ENCODE measurements at places on chromosomes 12 and 14.

DNA sequence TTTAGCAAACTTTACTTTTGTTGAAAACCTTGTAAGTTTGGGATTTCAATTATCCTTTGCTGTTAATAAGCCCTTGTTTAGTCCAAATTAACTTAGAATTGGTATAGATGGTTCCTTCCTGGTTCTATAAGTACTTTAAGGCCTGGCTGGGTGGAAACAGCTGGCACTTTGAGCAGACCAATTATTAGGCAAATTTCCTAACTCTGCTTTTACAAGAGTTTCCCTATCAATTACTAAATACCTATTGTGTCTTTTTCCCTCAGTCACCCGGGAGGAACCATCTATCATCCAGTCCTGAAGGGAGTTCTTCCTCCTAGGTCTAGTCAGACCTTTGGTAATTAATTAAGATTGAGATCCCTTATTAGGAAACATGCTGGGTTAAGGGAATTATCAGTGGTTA is 138.0 kb downstream of the SLC38A6 start:
- no peak for DNase-seq

DNA sequence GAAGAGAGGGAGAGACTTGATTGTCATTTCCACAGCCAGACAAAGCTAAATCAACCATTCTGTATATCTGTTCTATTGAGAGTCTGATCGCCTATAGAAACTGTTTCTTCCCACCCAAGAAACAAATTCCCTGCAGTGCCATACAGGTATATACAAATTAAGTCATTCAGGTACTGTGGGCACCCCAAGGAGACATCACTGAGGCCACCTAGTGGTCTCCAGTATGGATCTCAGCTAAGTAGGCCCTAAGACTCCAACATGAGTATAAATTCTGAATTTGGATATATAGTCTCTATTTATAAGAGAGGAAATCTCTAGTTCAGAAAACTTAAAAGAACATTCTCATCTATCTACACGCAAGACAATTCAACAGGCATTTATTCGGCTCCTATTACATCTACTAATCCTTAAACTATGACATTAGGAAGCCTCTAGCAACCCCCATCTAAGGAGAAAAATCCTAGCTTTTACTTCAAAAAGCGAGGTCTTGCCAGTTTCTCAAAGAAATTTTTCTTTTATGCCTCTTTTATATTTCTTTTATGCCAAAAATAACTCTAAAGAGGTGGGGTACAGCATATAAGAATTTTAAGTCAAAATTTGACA is 62.6 kb downstream of the DCAF5 start:
- peak; percentile 36 for DNase-seq

DNA sequence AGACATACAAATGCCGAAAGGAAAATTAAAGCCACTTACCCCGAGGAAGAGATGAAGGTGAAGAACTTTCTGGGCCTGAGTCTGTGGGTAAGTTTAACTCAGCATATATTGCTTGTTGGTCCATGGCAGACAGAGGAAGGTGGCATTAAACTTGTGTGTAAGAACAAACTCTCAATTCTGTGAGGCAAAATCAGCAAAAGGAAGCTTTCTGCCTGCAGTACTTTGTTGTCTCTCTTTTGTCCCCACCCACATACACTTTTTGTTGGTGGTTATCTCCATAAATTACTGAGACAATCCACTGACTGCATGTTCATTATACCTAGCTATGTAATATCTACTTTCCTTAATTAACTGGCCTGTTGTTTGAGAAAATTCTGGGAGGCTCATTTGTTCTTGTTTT is at the start of gene KLRB1:
Gene KLRB1 (minus strand): TSS at position 201 of the 400 bp plus-strand sequence. CDS start 77 bp downstream, at position 124.
- peak; percentile 25 for DNase-seq

- no peak for DNase-seq
These were observed 326.8 kb downstream of the ALG10 start for GRCh38 chr12:34348836-34349672.

DNA sequence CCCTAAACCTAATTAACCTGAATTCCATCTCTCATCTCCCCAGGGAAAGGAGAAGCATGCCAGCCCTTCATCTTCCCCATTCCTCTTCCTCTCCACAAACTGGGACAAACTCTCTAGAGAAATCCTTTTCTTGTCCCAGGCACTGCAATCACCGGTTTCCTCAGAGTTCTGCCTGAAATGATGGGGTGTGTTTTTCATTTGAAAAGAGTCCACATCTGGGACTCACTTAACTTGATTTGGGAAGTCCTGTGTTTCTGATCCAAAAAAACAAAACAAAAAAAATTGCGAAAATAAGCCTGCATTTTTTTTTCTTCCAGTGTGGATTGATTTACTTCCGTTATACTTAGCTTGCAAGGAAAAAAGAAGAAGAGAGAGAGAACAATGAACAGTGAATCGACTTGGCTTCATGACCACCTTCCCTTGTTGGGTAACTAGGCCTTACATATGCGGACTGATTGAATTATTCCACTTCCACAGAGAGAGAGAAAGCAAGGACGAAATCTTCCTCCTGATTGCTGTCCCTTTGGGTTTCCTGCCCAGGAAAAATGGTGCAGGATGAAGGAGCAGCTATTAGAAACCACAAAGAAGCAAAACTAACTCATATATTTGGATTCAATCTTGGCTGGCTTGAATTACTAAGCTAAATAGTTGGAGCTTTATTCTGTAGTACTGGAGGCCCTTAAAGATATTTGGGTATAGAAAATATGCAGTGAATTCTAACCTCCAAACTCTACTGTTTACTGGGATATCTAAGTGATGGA is 506.2 kb upstream of the TBX3 start:
- no peak for DNase-seq

- DNase-seq: no peak
These were observed 127.6 kb downstream of the ANO6 start for GRCh38 chr12:45343269-45344051.

GRCh38 chr12:121230538-121230907 is 20.6 kb downstream of the P2RX4 start:
- no peak for DNase-seq

- DNase-seq: no peak
These were observed 29.1 kb upstream of the HELB start for GRCh38 chr12:66273147-66273546.

- no peak for DNase-seq
These were observed 5.8 kb downstream of the NUMB start for GRCh38 chr14:73452341-73453186.

DNA sequence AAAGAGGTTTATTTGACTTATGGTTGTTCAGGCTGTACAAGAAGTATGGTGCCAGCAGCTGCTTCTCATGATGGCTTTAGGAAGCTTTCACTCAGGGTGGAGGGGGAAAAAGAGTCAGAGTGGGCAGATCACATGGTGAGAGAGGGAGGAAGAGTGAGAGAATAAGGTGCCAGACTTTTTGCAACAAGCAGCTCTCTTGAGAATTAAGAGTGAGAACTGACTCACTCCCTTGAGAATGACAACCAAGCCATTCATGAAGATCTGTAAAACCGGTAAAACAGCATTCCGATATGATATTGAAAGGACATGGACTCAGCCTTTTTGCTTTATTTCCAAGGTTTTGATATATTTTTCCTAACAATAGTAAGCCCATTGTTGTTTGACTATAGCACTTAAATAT is 501.2 kb downstream of the GALC start:
- DNase-seq: no peak

DNA sequence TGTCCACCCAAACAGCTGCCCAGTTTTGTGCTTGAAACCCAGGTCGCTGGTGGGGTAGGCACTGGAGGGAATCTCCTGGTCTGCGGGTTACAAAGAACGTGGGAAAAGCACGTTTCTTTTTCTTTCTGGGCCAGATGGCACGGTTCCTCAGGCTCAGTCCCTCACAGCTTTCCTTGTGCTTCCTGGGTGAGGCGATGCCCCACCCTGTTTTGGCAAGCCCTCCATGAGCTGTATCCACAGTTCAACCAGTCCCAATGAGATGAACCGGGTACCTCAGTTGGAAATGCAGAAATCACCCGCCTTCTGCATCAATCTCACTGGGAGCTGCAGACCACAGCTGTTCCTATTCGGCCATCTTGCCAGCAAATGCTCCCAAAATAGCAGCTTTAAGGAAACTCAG is 51.4 kb upstream of the TMTC2 start:
- no peak for DNase-seq

- no peak for DNase-seq
These were observed 215.6 kb downstream of the FSCB start for GRCh38 chr14:44291366-44291915.

DNA sequence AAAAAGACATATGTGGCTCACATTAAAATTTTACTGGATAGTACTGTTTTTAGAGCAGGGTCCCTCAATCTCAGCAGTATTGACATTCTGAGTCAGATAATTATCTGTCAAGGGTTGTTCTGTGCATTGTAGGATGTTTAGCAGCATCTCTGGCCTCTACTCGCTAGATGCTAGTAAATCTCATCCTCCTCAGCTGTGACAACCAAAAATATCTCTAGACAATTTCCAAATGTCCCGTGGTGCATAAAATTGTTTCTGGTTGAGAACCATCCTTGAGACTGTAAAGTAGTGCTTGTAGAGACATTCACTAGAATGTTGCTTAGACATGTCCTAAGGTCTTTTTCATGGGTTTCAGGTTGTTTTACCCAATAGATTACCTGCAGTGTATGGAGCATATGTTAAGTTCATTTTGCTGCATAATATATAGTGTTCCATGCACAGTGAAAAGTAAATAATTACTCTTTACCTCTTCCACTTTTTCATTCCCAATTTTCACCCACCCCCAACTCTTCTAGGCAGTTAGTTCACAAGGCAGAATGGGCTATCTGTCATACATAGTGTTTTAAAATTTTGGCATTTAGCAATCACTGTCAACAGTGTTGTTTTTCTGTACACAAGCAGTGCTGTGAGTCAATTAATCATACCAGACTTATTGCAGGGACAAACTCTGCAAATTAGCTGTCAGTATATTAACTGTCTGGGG is 200.2 kb upstream of the SLC38A2 start:
- no peak for DNase-seq

DNA sequence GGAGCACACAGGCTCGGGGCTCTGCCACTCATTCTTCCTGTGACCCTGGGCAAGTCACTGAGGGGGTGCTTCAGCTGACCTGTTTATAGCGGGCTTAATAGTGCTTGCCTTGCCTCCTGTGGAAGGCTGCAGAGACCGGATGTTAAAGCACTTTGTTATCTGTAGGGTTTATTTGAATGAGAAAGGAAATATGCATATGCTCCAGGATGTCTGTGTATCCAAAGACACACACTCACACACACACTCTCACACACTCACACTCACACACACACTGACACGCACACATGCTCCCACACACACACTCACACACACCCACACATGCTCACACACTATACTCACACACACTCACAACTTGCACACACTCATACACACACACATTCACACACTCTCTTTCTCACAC is 56.1 kb upstream of the DDX11 start:
- no peak for DNase-seq

DNA sequence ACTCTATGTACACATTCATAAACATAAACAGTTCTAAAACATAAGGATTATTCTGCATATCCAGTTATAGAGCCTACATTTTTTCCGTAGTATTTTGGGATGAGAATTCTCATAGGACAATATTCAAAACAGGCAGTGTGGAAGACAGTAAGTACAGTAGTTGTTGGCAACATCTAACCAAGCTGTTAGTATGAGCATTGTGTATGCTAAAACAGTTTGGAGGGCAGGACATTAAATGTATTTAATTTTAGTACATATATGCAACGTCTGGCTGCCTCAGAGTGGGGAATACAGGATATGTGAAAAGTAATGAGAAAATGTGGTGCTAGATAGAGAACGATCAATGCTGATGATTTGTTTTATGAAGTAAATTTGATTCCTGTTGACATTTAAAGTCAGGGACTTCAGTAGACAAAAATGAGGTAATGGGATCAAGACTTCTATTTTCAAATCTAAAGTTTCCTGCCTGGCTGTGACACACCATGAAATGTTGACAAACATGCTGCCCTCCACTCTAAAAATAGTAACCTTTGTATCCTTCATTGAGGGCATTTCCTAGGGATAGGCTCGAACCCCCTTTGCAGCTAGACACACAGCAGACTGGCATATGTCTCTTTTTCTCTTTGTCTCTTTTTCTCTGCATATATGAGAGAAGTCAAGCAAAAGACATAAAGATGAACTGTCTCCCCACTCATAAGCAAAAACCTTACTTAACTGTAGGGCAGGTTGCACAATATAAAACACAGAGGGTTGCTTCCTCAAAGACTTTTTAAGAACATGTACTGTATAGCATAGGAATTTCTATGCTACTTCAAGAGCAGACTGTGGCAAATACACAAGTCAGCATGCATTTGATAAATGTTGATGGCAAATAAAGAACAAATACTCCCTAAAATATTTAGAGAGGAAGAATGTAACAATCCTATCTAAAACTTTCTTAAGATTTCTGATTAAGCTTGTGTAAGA is 75.5 kb upstream of the GTF2A1 start:
- no peak for DNase-seq

GRCh38 chr12:112803620-112804282 is 12.2 kb downstream of the RPH3A start:
- no peak for DNase-seq

DNA sequence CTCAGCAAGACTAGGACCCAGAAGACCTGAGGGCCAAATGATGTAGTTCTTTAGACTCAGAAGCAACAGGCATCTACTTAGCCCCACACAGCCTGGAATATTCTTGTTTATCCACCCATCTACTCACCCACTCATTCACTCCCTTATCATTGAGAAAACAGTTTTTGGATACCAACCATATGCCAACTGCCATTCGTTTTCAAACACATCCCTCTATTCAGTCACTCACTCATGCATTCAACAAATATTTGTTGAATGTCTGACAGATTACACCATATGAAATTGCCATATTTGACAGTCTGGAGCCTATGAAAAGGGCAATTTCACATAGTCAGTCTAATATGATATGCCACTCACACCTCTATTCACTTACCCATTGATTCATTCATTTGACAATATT is 103.2 kb downstream of the NT5DC3 start:
- DNase-seq: no peak

- no peak for DNase-seq
These were observed 3.7 kb downstream of the NUAK1 start for GRCh38 chr12:106135075-106135474.

DNA sequence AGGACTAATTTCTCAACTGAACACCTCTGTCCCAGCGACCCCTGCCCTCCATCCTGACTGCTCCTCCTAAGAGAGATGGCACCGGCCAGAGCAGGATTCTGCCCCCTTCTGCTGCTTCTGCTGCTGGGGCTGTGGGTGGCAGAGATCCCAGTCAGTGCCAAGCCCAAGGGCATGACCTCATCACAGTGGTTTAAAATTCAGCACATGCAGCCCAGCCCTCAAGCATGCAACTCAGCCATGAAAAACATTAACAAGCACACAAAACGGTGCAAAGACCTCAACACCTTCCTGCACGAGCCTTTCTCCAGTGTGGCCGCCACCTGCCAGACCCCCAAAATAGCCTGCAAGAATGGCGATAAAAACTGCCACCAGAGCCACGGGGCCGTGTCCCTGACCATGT is 756 bp downstream of the RNASE7 start:
- no peak for DNase-seq

GRCh38 chr14:61454545-61454944 is 133.2 kb downstream of the PRKCH start:
- no peak for DNase-seq

All from thymus (tissue), 14 donors.